CD4-positive, alpha-beta T cell treated with Interleukin-6 for 4 hours (primary cell): ENCODE measurements at places on chromosomes 3 and 15.

DNA sequence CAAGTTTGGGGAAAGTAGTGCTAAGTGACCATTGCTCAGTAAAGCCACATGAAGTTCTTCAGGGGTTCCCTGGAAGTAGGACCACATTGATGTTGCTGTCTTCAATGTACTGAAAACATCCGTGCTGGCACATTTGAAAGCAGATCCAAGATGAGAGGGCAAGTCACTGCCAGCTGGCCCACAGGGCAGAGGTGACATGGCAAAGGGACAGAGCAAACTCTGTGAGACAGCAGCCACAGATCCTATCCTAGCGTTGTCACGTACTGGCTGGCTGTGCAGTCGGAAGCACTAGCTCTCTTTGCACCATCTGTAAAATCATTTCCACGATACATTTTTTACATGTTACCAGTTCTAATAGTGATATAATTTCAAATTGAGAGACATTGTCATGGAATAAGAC is 13.8 kb downstream of the MUC13 start:
- DNase-seq: no peak

GRCh38 chr15:99909592-99910295 is 176.5 kb upstream of the LYSMD4 start:
- no peak for DNase-seq

DNA sequence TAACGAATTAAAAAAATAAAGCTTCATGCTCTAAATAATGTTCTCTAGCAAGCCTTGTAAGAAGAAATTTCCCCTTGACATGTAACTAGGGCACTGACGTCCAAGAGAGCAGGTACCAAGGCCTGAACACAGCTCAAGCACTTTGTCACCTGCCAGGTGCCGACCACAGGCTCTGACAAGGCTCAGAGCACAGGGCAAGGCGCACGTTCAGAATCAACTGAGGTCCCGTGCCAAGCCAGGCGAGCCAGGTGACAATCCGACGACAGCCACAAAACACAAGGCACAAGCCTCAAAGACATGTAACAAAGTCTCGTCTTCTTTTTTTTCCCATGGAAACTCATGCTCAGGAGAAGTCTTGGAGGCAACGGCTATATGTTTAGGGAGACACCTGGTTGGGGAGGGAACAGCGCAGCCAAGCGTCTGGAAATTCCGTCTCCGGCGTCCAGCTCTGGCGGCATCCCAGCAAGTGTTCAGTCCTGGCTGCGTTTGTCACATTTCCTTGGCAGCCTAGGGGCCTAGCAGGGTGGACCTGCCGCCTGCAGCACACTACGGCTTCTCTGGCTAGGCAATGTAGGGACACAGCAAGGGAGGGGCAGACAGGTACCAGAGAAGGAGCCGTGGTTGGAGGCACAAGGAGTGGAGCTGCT is 76.7 kb downstream of the ADAMTS17 start:
- DNase-seq: no peak

DNA sequence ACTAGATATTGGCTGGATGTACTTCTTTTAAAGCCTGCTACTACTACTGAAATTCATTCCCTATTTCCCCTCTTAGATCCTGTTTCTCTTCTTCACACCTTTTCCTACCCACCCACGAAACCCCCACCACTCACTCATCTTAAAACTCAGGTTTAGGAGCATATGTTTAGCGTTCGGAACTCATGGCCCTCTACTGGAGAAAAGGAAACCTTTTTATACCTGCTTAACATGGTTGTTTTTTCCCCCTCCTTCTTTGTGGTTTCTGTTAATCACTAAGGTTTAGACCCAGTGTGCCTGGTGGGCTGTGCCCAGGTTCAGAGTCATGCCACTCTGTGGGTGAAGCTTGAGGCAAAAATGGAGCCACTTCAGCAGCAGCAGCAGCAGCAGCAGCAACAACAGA is 2.6 kb downstream of the ARID3B start:
- peak; percentile 44 for DNase-seq

- peak; percentile 89 for DNase-seq
These were observed 67.8 kb downstream of the FMN1 start for GRCh38 chr15:33126559-33127290.

GRCh38 chr3:64815195-64815631 is 127.4 kb upstream of the ADAMTS9 start:
- DNase-seq: no peak

- DNase-seq: no peak
These were observed at the start of gene GHSR for GRCh38 chr3:172447611-172448579. Gene GHSR, minus strand, starts transcription at chr3:172448456. Its CDS starts 43 bp downstream, at chr3:172448413.

DNA sequence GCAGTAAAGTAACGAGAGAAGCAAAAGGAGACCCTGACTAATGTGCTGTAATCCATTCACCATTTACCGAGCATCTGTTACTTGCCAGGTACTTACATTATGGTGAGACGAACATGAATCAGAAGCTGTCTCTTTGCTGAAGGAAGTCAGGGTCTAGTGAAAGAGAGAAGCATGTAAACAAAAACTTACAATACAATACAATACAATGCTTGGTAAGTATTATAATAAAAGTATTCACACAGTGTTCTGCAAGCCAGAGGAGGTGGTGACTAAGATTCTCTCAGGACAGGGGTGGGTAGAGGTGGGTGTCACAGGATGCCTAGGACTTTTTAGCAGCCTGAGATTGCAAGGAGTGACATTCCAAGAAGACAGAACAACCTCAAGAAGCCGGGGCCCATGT is 50.2 kb upstream of the MGA start:
- DNase-seq: no peak

GRCh38 chr15:41423979-41424659 is 7.2 kb downstream of the RTF1 start:
- DNase-seq: no peak

GRCh38 chr15:76252249-76252648 is 59.0 kb downstream of the ETFA start:
- DNase-seq: no peak

DNA sequence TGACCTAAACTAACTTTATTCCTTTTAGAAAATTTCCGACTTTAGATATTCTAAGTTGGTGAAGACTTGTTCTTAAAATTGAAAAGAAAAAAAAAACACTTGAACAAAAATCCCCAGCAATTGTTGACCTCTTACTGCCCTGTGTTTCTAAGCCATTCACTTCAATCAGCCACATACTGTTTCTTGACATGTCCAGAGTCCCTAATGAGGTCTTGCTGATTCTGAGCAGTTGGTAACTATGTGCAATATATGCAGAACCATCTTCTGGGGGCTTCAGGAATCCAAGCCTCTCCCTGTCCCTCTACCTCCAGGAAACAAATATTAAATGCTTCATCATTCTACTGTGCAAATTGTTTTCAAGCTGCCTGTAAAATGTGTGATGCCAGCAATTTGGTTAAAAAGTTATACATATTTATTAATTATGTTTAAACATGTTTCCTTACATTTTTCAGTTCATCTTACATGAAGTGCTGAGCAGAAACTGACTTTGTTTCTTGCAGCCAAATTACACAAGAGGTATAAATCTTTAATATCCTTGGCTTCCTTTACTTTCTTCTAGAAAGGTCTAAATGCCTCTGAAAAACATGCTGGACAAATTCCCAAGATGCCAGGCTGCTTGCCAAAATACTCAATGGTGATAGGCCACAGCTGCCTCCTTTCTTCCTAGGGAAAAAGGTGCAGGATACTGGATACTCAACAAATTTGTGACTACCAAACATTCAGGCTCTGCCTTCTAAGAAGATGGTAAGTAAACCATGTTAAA is 19.8 kb upstream of the GYG1 start:
- no peak for DNase-seq

GRCh38 chr3:157045238-157045850 is 114.6 kb downstream of the CCNL1 start:
- DNase-seq: no peak

- DNase-seq: no peak
These were observed 563.0 kb downstream of the SI start for GRCh38 chr3:164515256-164515655.

DNA sequence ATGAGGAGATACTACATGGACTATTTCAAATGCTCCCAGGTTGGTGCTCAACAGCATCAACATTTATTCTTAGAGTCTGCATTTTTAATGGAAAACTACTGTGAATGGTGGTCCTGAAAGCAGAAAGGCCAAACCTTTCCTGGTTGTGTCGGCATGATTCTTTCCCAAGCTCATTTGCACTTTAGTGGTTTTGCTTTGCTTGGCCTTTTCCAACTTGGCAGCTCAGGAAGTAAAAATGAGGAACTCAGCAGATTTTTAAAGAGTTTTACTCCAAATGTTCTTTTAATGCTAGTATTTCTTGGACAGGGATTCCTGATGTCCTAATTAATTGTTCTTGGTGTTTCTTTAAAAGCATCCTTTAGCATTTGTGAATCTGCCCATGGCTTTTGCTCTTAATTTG is 197.4 kb downstream of the SLC9A9 start:
- no peak for DNase-seq

- peak; percentile 76 for DNase-seq
These were observed 4.5 kb upstream of the GATA2 start for GRCh38 chr3:128497305-128498126.

DNA sequence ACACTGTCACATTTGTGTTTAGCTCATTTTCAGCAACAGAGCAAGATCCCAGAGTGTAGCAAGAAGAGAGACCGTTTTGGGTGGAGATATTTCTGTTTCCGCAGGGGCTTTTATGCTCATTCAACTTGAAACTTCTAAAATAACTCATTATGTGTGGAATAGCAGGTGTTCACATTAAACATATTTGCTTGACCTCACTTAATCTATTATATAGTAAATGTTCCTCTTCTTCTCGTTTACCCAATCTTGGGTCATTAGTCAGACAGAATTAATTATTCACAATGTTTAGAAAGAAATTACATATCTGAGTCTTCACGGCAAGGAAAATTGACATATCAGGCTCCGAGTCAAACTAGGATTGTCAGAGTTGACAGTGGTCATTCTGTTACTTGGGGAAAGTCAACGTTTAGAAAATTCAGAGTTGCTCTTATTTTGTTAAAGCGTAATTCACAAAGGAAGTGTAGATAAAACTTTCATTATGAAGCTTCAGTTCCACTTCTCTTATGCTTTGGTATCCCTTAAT is 222.9 kb downstream of the TPRG1 start:
- no peak for DNase-seq

DNA sequence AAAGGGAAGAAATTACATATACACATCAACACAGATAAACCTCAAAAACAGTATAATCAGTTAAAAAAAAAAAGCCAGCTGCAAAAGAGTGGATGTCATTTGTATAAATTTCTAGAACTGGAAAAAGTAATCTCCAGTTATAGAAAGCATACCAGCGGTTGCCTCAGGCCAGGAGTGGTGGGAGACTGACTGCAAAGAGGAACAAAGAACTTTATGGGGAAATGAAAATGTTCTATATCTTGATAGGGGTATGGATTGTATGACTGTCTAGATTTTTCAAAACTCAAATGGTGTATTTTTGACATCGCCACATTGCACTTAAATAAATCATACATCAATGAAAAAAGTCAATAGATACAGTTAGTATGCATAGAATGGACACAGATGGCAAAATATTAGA is 241.6 kb downstream of the SCAPER start:
- DNase-seq: no peak

GRCh38 chr3:126811530-126811929 is 107.5 kb downstream of the CHCHD6 start:
- no peak for DNase-seq

DNA sequence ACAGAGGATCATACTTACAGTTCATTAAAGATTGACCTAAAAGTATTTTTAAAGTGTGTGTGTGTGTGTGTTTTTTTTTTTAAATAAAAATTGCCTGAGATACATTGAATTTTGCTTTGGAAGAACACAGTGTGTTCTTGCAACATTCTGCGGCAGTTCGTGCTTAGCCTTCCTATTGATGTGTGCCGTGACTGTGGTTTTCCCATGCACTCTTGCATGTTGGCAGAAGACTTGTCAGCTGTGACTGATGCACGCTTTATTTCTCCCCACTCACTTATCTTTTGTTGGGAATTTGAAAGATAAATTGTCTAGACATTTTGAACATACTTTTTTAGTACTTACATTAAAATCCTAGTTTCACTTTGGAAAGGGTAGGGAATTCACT is 136.3 kb upstream of the LRRFIP2 start:
- no peak for DNase-seq

GRCh38 chr3:157999246-157999645 is 107.0 kb downstream of the SHOX2 start:
- DNase-seq: no peak

- DNase-seq: no peak
These were observed 55.2 kb downstream of the TMEM108 start for GRCh38 chr3:133093366-133093765.
